ENCODE measurements at places on chromosomes 7 and 10.

DNA sequence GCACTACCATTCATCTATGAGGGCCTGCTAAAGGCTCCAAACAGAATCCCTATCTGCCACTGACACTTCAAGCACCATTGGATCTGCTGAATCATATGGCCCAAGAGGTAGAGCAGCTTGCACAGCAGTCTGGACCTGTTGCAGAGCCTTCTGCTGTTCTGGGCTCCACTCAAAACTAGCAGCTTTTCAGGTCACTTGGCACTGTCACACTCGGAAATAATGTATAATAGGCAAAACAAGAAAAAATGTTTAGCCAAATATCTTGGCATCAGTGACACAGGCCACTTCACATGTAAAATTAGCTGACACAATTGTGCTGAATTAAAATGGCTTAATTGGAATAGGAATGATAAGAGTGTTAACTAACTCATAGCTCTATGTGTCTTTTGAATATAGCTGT is 1182.9 kb upstream of the LRRTM3 start:
- no peak for DNase-seq

- DNase-seq, result no peak
Observed at GRCh38 chr10:126975221-126975620, 70.0 kb downstream of the DOCK1 start.

GRCh38 chr10:44199991-44200655 is 184.8 kb downstream of the CXCL12 start:
- no peak for DNase-seq

- no peak for DNase-seq
Observed at GRCh38 chr7:120996333-120996987, 7.9 kb downstream of the CPED1 start.
